ENCODE measurements at places on chromosomes 4 and X.

DNA sequence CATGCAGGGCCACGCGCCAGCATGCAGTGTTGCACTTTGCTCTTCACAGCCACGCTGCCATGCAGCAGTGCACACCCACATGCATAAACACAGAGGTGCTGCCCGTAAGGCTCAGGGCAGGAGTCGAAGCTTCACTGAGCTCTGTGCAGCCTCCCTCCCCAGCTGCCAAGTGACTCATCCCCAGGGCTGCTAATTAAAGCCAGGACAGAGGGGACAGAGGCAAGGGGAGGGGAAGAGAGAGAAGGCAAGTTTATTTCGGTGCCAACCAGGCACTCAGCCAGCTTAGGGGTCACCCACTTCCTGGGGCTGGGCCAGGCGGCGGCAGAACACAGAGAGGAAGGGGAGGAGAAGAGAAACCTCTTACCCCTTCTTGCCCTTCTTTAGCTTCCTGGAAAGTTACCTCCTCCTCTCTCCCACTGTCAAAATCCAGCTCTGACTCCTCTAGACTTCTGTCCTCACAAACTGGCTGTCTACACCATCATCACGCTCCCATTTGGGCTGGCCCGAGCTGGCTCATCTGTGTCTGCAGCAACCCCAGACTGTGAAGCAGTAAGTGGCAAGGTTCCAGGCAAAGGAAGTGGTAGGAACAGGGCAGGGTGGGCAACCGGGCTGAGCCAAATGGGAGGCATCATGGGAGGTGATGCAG is 6.2 kb upstream of the IQSEC2 start:
- peak; percentile 25 for DNase-seq

- no peak for DNase-seq
These were observed 41.1 kb upstream of the STIM2 start for GRCh38 chr4:26819478-26820095.

- DNase-seq: peak; percentile 0
These were observed 35.0 kb downstream of the NUDT11 start for GRCh38 chrX:51461053-51462044.

DNA sequence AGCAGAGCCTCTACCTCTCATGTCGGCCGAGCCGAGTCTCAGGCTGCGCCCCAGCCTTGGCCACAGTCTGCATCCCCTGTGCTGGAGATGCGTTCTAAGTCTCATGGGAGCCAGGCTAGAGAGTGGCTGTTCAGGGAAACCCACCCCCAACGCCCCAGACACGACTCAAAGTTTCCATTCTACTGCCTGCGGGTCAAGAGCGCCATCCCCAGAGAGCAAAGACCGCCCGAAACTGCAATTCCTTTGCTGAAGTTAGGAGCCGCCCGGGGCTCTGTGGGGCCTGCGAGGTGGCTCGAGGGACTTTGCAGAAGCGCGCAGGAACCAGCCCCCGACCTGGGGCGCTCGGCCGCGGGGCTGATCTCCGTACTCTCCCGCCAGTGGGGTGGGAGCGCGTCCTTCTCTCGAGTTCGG is 10.0 kb upstream of the ELF4 start:
- DNase-seq: no peak

- DNase-seq: no peak
These were observed 367.0 kb downstream of the BCOR start for GRCh38 chrX:39730662-39731329.

DNA sequence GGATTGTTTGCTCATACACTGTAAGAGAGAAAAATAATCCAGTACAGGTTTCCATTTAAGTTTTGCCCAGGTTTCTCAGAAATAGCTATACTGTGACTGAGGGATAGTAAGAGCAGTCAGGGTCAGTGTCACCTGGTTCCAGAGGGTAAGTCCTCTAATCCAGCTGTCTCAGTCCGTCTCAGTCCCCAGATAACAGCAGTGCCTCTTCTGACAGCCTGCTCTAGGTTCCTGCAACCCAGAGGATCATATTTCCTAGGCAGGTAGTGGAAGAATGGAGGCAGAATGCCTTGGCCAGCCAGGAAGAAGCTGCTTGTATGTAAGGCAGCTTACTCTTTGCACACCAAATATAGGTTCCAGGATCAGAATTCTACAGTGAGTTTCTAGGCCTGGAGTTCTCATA is 22.6 kb upstream of the GNRHR start:
- no peak for DNase-seq

DNA sequence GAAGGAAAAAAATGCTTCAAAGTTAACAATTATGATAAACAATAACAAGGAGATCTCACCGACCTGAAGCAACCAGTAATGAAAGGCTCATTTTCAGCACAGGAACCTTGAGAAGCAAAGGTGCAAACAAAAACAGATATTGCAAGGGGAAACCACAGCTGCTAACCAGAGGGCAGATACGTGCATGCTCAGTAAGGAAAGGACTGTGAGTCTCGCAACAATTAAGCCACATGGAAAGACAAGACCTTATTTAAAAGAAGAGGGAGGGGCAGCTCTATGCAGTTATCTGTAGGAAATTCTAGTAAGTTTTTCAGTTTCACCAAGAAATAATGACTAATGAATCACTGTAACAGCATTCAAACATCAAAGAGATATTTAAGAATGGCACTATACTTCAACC is 19.3 kb downstream of the LRCH2 start:
- no peak for DNase-seq

- DNase-seq: no peak
These were observed 44.0 kb downstream of the ATP8A1 start for GRCh38 chr4:42612898-42613297.

- DNase-seq: no peak
These were observed 34.0 kb upstream of the BRS3 start for GRCh38 chrX:136453771-136454170.

DNA sequence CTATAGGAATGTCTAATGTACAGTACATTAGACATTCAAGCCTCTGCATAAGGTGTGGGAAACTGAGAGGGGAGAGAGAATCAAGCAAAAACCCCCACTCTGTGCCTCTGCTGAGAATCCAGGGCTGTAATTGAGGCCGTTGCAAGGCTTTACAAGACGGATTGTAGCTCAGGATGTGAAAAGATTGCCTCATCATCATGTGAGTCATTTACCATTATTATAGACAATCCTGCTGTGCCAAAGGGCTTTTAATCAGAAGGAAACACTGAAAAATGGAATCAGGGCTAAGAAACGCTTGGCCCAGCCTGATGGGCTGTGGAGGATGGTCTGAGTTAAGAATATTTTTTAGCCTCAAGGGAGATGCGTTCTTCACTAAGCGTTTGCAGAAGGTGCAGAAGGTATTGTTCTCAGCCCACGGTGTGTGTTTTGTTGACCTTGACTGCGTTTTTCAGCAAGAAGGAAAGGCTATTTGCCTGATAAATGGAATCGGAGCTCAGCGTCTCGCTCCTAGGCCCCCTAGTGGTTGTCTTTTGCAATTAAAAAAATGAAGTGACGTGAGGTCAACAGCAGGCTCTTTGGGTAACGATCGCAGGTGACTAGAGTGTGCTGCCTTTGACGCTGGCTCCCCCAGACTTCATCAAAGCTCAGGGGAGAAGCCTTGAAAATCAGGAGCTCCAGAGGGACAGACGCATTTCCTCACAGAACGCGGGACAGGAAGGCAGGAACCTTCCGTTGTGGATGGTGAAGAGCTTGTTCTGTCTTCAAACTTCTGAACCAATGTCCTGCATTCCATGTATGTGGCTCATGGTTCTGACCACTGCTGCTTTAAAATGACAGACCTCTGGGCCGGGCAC is 18.1 kb upstream of the CHRNA9 start:
- DNase-seq: no peak

- DNase-seq: no peak
These were observed 620.2 kb upstream of the INTU start for GRCh38 chr4:127012549-127012948.

- DNase-seq: no peak
These were observed 16.8 kb downstream of the RBPJ start for GRCh38 chr4:26337612-26338011.

DNA sequence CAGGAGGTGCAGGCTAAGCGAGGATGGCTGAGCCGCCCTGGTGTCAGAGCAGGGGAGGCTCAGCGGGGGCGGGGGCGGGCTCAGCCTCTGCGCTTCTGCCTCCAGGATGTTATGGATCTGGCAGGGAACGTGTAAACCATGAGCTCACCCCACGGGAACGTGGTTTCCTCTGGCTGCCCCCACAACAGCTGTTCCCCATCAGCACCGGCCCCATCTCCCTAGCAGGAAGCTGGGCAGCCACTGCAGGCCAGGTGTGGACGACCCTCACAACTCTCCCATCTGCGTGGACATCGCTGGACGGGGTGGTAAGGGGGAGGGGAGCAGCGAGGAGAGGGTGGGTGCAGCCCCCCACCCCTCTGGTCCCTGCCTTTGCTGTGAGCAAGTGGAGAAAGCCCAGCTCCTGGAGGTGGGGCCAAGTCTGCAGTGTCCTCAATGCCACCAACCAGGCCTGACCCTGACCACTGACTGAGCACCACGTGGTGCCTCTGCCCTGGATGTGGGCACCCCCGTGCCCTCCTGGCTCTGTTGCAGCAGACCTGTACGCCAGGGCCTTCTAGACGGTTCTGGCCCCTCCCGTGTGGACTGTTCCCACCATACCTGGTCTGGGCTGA is 28.1 kb upstream of the SPON2 start:
- no peak for DNase-seq

GRCh38 chrX:12610079-12610478 is 181.1 kb upstream of the PRPS2 start:
- DNase-seq: no peak

GRCh38 chr4:94304365-94304971 is 38.2 kb downstream of the HPGDS start:
- peak; percentile 1 for DNase-seq
